ENCODE measurements at places on chromosomes 7 and 10. TPM values are rescaled to one million over a fixed set of nuclear protein-coding genes. Genes with fewer than 3 reads are reported as not detected.
A peak's percentile ranks its signal among the peaks of the same experiment; 100 is the strongest.

LIPF gene
- polyA plus RNA-seq: not detected

LBX1 gene
- not detected for polyA plus RNA-seq

DNA sequence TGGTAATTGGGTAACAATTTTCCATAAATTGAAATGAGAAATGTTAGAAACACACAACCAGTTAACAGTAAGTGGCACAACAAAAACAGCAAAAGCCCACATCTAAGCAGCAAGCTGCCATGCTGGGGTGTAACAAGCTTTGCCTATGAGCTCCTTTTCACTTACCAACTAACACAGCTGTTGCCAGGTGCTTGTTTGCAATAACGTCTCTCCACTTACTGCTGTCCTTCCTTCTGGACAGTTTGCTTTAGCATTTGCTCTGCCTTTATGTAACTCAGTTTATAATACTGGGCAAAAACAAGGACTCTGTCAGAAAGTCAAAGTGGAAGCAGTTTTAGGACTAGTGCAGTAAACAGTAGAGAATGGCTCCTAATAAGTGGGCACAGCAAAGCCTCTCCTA lies 740.9 kb downstream of the POM121L12 start:
- no peak for DNase-seq

GRCh38 chr7:1175967-1176851 lies 16.2 kb upstream of the ZFAND2A start:
- peak; percentile 84 for DNase-seq

MACC1 gene
- polyA plus RNA-seq: 5.9 TPM

RARRES2 gene
- polyA plus RNA-seq: not detected

SLK gene
- polyA plus RNA-seq: 15.5 TPM

SFRP4 gene
- polyA plus RNA-seq: 0.05 TPM

GRCh38 chr10:122841569-122841968 lies 4.1 kb downstream of the CUZD1 start:
- DNase-seq: no peak

DNA sequence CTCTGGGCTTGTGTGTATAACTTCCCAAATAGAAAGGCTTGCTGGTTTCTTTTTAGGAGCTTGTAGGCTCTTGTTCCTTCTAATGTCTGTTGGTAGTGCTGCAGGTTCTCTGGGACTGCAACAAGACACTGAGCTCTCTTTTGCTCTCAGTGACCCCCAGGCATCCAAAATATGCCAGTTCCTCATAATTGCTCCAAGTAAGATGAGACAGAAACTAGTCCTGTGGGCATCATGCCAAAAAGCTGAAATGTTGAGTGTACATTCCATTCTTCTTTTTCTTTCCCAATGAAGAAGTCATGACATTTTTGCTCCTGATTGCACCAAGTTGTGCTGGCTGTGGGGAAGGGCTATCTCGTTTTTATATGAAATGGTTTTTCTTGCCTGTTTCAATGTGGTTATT lies 7.1 kb upstream of the BTBD16 start:
- no peak for DNase-seq

- DNase-seq: no peak
Observed at GRCh38 chr7:136012238-136012637, 35.1 kb upstream of the MTPN start.

- DNase-seq: no peak
Observed at GRCh38 chr7:26567266-26567665, 275.6 kb downstream of the SNX10 start.

ABCB1 gene
- 0.38 TPM for polyA plus RNA-seq

- DNase-seq: no peak
Observed at GRCh38 chr7:94698275-94698674, 42.3 kb upstream of the SGCE start.

- DNase-seq: no peak
Observed at GRCh38 chr7:90579181-90579688, 16.9 kb upstream of the CDK14 start.
